Stimulated activated CD4-positive, alpha-beta T cell treated with anti-CD3 and anti-CD28 coated beads, Interleukin-2, amount 100 ng/mL, for 48 hours (primary cell): ENCODE measurements at places on chromosomes 6 and 20.

DNA sequence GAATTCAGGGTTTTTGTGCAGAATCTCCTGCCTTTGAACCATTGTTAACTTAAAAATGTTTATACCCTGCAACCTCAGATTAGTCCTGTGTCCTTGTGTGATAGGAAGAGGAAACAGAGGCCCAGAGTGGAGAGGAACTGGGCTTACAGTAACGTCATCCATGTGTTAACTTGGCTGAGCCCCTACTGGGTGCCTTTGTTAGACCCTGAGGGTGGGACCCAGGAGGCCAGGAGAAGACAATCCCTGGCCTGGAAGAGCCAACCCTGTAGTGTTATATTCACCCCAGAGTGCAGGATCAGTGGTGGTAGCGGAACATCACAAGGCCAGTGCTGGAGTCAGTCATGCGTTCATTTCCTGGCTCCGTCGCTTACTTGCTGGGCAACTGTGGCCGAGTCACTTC lies 10.6 kb downstream of the MYLK2 start:
- no peak for DNase-seq

DNA sequence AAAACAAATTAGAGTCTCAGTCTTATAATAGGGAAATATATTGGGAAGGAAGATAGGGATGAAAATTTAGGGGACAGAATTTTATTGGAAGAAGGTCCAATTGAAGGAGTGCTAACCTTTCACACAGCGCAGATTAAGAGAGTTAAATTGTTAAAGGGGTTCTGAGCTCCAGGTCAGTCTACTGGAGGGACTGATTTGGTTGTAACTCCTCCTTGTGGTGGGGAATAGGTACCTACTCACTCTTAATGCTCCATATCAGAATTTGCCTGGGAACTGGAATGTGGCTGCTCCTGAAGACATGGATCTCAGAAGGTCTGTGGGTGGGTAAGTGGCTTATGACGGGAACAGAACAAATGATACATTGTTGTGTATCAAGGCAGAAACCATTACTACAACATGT lies 143.5 kb downstream of the FLRT3 start:
- DNase-seq = no peak

DNA sequence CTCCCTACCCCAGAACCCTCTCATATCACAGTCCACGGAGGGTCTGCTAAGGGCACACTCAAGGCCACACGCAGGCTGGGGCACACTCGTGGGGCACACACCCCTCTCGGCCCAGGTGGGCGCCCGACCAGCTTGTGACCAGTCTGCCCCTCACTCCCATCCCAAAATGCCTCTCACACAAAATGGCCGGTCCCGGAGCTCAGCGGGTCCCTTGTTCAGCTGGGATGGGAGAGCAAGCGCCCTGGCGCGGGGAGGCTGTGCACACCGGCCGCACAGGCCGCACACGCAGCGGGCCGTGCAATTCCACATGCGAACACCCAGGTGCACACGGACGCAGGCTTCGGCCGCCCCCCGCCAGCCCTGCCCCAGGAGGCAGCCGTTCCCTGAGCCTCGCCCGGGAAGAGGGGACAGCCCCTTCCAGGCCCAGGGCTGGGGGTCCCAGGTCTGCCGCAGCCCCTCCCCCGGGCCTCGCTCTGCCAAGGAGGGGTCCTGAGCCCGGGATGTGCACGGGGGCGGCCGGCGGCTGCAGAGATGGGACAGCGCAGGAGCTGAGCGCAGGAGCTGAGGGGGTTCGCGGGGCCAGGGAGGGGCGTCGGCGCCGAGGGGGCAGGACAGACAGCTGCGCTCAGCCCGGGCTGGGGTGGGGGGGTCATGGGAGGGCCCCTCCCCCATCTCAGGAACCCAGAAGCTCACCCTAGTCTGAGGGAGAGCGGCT lies 1.3 kb downstream of the KCNQ2 start:
- DNase-seq = no peak

- DNase-seq = no peak
These were observed 38.4 kb downstream of the ALDH8A1 start for GRCh38 chr6:134911547-134911946.

DNA sequence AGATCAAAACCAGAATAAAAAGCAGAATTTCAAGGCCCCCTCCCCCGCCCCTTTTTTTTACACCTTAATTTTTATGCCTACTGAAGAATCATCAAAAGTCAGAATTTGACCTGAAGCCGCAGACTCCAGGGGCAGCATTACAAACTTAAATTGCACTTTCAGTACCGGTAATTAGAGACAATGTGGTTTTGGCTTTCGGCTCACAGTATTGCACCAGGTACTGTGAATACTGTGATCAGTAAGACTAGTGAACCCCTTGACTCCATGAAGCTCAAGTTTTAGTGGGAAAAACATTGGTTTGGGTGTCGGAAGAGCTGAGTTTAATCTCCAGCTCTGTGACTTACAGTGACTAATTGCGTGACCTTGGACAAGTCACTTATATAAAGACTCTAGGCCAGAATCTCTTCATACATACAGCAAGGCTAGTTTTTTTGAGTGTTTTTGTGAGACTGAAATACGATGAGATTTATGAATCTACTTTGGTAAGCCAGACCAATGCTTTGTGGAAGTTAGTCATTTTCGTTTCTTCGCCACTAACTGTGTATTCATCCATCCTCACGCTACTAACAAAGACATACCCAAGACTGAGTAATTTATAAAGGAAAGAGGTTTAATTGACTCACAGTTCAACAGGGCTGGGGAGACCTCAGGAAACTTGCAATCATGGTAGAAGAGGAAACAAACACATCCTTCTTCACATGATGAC lies 114.7 kb downstream of the SASH1 start:
- no peak for DNase-seq

- DNase-seq = no peak
These were observed 2.9 kb upstream of the OLIG3 start for GRCh38 chr6:137496909-137497720.

DNA sequence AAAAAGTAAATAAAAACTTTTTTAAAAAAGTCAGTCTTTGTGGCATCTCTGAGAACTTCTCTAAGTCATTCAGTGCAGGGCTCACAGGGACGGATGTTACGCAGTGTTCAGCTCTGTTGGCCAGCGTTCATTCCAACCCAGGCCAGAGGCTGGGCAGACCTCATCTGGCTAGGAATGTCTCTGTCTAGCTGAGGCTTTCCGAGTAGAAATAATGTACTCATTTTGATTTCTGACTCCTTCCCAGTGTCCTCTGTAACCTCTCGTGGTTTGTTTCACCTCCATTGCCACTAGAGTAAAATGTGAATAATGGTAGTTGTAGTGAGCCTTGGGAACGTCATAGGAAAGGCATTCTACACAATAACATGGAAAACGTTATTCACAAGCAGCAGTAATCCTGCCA lies 135.1 kb downstream of the TMEM242 start:
- no peak for DNase-seq

GRCh38 chr6:119256392-119256791 lies 93.2 kb downstream of the MAN1A1 start:
- no peak for DNase-seq

- DNase-seq = peak; percentile 40
These were observed 2.4 kb downstream of the MTCL3 start for GRCh38 chr6:127516662-127517273.

- DNase-seq = no peak
These were observed 662.4 kb downstream of the EPHA7 start for GRCh38 chr6:92756912-92757311.

DNA sequence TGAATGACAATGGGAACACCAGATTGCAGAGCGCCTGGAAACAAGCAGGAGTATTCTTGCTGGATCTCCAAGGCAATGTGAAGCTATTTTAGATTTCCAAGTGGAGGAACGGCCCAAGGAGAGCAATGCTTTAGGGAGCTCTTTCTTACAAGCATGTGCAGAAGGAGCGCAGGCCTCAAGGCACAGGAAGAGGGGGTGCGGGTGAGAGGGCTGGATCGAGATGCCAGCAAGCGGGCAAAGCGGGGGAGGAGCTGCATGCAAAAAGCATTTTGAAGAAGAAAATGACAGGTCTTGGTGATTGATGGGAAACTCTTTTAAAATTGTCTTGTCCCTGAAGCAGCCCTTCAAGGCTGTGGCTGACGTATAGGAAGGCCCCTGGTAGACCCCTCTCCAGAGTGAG lies 171.9 kb downstream of the QRSL1 start:
- DNase-seq = no peak

- no peak for DNase-seq
These were observed 18.1 kb downstream of the MTRES1 start for GRCh38 chr6:107045826-107046675.
